ENCODE measurements at places on chromosomes 13 and 19. TPM values are rescaled to one million over a fixed set of nuclear protein-coding genes. Genes with fewer than 3 reads are reported as not detected.

DNA sequence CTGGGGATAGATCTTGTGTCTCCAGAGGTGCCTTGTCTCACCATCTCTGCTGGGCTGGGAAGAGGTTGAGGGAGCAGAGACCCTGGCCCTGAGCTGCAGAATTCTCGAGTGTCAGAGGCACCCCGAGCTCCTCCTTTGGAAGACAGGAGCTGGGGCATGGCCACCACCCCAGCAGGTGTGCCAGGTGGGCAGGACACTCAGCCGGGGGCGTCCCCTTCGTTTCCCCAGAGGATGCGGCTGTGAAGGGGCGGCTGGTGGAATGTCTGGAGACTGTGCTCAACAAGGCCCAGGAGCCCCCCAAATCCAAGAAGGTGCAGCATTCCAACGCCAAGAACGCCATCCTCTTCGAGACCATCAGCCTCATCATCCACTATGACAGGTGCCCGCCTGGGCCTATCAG is 14.5 kb downstream of the FUZ start:
- peaks cover 1% of the 10 kb centered on the region for H3K36me3 ChIP-seq
- no peak overlapping the region for H3K27ac ChIP-seq
- H3K4me3 ChIP-seq, result no peak overlapping the region

DNA sequence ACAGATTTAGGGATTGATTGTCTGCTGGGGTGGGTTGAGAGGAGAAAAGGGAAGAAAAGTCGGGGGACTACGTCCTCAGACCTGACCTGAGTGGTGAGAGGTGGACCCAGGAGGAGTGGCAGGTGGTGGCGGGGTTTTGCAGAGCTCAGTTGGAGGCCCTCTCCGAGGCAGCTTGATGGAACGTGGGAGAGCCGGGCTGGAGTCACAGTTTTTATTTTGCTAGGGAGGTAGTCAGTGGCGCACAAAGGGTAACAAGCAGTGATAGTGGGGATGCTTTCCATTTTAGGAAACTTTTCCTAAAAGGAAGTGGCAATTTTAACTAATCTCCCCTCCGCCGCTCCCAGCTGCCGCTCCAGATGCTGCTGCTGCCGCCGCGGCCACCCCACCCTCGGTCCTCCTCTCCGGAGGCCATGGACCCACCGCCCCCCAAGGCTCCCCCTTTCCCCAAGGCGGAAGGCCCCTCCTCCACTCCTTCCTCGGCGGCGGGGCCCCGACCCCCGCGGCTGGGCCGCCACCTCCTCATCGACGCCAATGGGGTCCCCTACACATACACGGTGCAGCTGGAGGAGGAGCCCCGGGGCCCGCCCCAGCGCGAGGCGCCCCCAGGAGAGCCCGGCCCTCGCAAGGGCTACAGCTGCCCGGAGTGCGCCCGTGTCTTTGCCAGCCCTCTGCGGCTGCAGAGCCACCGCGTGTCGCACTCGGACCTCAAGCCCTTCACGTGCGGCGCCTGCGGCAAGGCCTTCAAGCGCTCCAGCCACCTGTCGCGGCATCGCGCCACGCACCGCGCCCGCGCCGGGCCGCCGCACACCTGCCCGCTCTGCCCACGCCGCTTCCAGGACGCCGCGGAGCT is 1.1 kb upstream of the ZNF581 start:
- H3K36me3 ChIP-seq, result 0 out of 2 replicates have a peak, but pooled peaks cover 2% of the 10 kb centered on the region
- H3K4me1 ChIP-seq, result peaks cover 9% of the 10 kb centered on the region
- peak overlapping the region; percentile 84 for H3K4me3 ChIP-seq
- no peaks in the 10 kb centered on the region for H3K27me3 ChIP-seq

GRCh38 chr19:4690361-4690760 is 20.2 kb upstream of the MYDGF start:
- no peak for DNase-seq
- no peak overlapping the region for H3K27ac ChIP-seq
- no peak overlapping the region for H3K4me3 ChIP-seq

- DNase-seq, result no peak
- no peak overlapping the region for H3K27ac ChIP-seq
These were observed 5.5 kb upstream of the LILRA6 start for GRCh38 chr19:54248016-54248601.

DNA sequence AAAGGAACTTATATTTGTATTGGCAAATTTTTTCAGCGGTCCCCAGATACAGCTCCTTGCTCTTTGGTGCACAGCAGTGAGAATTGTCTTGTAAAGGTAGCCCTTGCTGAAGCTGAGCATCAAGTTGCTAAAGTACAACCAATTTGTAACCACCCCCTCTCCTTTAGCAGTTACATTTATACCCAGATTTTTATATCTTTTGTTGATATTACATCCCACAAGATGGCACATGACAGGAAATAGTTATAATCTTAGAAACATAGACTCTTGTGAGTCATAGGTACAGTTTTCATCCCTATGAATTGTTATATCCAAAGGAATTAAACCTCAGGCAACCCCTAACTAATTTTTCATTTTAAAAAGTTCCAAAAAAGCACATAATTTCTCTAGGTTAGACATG is 523.0 kb upstream of the SLITRK1 start:
- H3K36me3 ChIP-seq, result no peaks in the 10 kb centered on the region
- no peak for DNase-seq
- no peaks in the 10 kb centered on the region for H3K4me1 ChIP-seq
- no peak overlapping the region for H3K4me3 ChIP-seq

MUC16 gene
- total RNA-seq, result 0.05 TPM

GAPDHS gene
- not detected for total RNA-seq

UNC13A gene
- 0.18 TPM for total RNA-seq

NFILZ gene
- total RNA-seq, result not detected

APOC1 gene
- total RNA-seq, result 246 TPM

FCAR gene
- total RNA-seq, result not detected

COL4A1 gene
- 4.5 TPM for total RNA-seq

NKPD1 gene
- total RNA-seq, result 2.4 TPM

RFX1 gene
- 13.4 TPM for total RNA-seq
